ENCODE measurements at places on chromosomes 13 and 19. TPM values are rescaled to one million over a fixed set of nuclear protein-coding genes. Genes with fewer than 3 reads are reported as not detected.

DNA sequence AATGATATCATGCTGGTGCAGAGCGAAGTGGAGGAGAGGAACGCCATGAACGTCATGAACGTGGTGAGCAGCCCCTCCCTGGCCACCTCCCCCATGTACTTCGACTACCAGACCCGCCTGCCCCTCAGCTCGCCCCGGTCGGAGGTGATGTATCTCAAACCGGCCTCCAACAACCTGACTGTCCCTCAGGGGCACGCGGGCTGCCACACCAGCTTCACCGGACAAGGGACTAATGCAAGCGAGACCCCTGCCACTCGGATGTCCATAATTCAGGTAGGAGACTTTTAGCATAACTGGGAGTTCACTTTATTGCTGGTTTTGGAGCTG, 3.3 kb downstream of the PCDH17 start:
- no peak for DNase-seq

DNA sequence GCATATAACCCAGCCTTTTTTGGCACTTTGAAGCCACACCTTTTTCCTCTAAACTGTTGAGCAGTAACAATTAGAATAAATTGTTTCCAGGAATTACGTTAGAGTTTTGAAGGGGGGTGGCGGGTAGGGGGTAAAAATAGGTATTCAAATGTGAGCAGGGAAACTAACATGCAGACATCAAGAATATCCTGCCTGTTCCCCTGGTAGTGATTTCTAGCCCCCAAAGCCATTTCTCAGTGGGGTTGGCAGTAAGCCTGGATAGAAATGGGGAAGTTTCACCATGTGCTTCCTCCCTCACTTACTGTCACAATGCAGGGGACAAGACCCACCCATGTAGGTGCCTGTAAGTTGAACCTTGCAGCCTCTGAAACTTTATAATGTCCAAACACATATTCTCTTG, 3.8 kb downstream of the DOCK9 start:
- no peak for DNase-seq

NR1H2 gene
- 67.5 TPM for total RNA-seq

ZNF333 gene
- total RNA-seq: 6.3 TPM

GRCh38 chr19:42201489-42202289, 15.8 kb downstream of the DEDD2 start:
- no peak for DNase-seq

PSG2 gene
- not detected for total RNA-seq

Data from epithelial cell of proximal tubule (primary cell).